ENCODE measurements at places on chromosomes 4 and X.

- no peak for DNase-seq
Observed at GRCh38 chr4:141216002-141216761, 4.5 kb upstream of the ZNF330 start.

DNA sequence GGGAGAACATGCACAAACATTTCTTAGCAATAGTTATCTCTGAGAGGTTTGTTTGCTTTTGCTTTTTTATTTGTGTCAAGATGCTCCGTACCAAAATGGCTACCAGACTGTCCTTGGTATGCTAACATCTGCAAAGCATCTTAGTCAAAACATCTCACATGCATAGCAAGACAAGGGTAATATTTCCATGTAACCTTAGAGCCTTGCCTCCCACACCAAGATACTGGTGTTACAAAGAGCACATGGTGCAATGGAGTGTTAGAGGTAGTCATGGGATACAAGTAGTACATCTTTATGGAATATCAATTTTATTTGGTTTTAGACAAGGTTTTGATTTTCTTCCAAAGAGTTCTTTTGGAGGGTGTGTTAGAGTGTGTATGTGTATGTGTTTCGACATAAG lies 109.7 kb downstream of the NR3C2 start:
- DNase-seq, result no peak

- DNase-seq, result no peak
Observed at GRCh38 chrX:119015407-119016237, 41.2 kb downstream of the LONRF3 start.

GRCh38 chrX:134545510-134545909 lies 85.5 kb downstream of the HPRT1 start:
- no peak for DNase-seq

DNA sequence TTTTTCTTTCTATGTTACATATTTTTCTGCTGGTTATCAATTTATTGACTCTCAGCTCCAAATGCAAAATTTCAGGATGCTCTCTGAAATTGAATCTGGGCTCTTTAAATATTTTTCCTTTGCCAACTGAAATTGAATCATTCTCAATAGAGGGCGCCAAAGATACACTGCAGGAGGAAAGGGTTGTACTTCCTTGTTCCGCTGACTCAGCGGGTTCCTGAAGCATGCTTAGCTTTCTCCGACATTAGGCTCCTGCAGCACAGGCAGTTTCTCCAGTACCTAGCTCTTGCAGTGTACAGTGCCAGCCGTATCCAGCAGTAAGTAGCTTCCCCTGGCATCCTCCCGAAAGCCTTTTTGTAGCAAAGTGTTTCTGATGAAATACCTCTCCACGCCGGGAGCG lies 28.8 kb upstream of the CFAP47 start:
- DNase-seq, result peak; percentile 82
